Astrocyte (in vitro differentiated cells and primary cell): ENCODE measurements at places on chromosomes 7 and 10. TPM values are rescaled to one million over a fixed set of nuclear protein-coding genes. Genes with fewer than 3 reads are reported as not detected.

GRCh38 chr10:72320676-72321247 is 34.0 kb downstream of the DNAJB12 start:
- H3K4me1 ChIP-seq, result peaks cover 46% of the 10 kb centered on the region
- H3K4me3 ChIP-seq, result no peak overlapping the region
- H3K27me3 ChIP-seq, result no peaks in the 10 kb centered on the region
- peak; percentile 95 for DNase-seq
- no peaks in the 10 kb centered on the region for H3K36me3 ChIP-seq

DNA sequence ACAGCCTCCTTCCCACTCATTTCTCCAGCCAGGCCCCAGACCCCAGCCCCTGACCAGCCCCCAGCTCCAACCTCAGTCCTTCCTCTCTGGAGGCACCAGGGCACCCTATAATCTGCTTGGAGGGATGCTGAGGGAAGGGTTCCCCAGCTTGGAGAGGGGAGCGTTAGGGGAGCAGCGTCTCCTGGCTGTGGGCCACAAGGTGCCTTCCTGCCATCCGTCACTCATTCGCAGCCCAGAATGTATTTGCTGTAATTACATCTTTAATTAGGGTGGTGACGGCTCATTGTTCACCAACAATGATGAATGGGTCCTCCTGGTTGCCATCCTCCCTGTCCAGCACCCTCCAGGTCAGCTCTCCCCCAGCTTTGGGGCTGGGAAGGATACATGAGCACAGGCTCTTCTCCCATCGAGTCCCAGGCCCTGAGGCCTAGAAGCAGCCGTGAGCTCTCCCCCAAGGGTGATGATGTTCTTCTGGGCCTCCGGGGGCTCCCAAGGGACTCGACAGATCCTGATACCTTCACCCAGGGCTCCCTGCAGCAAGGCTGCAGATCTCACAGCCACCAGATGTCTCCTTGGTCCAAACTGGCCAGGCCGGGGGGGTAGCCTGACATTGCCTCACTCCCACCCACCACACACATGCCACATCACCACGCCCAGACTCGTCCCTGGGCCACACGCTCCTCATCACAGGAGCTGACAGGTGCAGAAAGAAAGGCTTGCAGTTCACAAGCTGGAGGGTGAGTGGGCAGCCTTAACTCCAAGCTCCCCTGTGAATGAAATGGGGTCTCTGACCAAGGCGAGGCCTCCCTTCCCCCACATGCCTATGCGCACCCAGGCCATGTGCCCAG is 26.8 kb downstream of the POLL start:
- peaks cover 13% of the 10 kb centered on the region for H3K27me3 ChIP-seq
- no peak overlapping the region for H3K4me3 ChIP-seq
- no peak for DNase-seq
- no peaks in the 10 kb centered on the region for H3K36me3 ChIP-seq
- H3K27ac ChIP-seq, result no peak overlapping the region
- H3K4me1 ChIP-seq, result no peaks in the 10 kb centered on the region

DNA sequence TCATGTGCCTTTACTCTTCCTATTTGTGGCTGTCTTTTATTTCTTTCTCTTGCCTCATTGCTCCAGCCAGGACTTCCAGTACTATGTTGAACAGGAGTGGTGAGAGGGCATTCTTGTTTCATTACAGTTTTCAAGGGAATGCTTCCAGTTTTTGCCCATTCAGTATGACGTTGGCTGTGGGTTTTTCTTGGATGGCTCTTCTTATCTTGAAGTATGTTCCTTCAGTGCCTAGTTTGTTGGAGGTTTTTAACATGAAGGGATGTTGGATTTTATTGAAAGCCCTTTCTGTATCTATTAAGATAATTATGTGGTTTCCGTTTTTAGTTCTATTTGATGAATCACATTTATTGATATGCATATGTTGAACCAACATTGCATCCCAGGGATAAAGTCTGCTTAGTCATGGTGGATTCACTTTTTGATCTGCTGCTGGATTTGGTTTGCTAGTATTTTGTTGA is 96.8 kb downstream of the GLCCI1 start:
- peak; percentile 98 for DNase-seq
- H3K36me3 ChIP-seq, result no peaks in the 10 kb centered on the region
- peak overlapping the region; percentile 92 for H3K27ac ChIP-seq
- no peaks in the 10 kb centered on the region for H3K27me3 ChIP-seq

DNA sequence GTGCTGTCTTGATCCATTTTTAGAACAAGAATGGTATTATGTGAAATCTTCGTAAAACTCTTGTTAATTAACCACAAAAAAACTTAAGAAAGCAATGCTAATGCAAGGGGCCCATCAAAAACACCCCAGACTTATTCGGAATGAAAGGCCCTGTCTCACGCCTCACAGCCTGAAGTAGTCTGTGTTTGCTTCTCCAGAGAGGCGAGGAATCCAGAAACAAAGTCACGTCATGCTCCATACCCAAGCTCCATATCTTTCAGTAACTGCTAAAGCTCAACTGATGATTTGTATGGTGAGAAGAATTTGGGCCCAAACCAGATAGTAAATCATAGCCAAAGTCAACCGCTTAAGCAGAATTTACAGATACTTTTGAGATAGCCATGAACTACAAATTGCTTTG is 155.4 kb downstream of the ATE1 start:
- no peaks in the 10 kb centered on the region for H3K27me3 ChIP-seq
- no peak overlapping the region for H3K27ac ChIP-seq

DNA sequence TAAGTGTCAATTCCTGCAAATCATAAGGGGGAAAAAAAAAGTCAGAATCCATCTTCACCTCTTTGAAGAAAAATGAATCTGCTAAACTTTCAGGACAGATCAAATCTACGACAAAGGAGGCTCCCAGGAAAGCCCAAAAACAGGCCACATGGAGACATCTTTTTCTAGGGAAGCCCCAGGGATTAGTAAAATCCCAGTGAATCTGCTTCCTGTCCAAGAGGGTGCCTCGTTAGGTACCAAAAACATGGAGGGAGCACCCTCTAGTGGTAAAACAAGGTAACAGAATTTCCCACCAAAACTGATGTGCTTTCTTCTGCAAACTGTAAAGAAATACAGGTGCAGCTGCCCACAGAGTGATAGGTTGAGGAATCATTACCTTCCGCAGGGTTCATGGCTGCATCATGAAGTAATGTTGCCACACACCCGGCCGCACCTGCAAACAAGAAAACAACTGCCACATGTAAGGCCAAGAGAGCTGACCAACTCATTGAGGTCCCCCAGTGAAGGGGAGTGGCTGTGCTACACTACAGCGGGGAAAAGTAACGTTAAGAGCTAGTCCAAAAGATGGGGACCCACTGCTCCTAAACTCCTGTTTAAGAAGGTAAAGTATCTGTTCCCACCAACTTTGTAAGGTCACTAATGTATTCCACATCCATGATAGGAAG is 7.9 kb downstream of the SLC25A28 start:
- DNase-seq, result peak; percentile 12
- peaks cover 12% of the 10 kb centered on the region for H3K36me3 ChIP-seq
- H3K27ac ChIP-seq, result no peak overlapping the region
- H3K4me1 ChIP-seq, result no peaks in the 10 kb centered on the region

DNA sequence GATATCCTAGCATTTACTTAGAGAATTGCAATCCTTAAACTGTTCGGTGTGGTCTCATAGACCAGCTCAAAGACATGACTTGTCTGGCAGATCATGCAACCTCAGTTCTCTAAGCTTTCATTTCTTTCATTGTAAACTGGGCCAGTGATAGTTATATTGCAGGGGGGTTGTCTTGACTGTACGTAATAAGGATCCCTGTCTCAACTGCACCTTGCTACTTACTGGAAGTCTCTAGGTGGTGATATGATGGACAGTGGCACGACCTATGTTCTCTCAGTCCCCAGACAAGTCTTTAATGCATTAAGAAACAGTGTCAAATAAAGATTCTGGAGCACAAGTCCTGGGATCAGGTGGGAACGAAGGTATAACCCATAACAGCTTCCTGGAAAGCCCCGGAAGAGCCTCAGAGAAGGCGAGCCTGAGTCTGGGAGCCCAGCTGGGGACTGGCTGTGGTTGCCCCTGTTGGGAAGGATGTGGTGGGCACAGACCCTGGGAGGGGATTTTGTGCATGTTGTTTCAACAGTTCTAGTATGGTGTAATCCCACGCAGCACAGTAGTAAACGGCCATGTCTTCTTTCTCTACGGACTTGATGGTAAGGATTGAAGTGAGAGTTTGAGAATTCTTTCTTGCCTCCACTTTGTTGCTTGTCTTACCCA is 26.0 kb upstream of the TARP start:
- no peak overlapping the region for H3K4me3 ChIP-seq
- H3K27ac ChIP-seq, result no peak overlapping the region
- DNase-seq, result no peak
- H3K27me3 ChIP-seq, result peaks cover 6% of the 10 kb centered on the region

DNA sequence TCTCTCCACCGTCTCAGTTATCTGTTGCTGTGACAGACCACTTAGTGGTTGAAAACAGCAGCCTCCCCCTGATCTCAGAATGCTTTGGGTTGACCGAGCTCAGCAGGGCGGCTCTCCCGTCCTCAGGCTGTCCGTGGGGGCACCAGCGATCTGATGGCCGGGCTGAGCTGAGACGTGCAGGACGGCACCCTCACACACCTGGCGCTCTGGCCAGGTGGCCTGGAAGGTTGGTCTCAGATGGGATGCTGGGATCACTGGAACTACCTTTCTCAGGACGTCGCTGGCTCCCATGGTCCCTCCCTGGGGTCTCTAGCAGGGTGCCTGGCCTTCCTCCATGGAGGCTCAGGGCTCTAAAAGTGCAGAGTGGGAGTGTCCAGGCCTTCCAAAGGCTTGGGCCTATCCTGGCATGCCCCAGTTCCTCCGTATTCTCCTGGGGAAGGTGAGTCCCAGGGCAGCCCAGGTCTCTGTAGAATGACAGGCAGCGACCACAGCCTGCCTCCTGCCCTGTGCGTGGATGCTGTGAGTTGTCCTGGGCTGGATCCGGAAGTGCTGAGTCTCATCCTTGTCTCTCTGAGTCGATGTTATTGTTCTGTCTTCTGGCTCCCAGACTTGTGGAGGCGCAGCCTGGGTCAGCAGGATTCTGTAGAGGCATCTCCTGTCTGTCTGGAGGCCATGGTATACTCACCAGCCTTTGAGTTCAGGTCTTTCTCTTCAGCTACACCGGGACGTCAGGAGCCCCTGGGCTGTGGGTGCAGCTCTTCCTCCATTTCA is 12.2 kb upstream of the PWWP2B start:
- H3K36me3 ChIP-seq, result no peaks in the 10 kb centered on the region
- no peaks in the 10 kb centered on the region for H3K4me1 ChIP-seq
- no peak for DNase-seq
- H3K27me3 ChIP-seq, result no peaks in the 10 kb centered on the region
- no peak overlapping the region for H3K27ac ChIP-seq

GRCh38 chr7:134605978-134606923 is 40.4 kb upstream of the BPGM start:
- H3K36me3 ChIP-seq, result no peaks in the 10 kb centered on the region
- H3K4me3 ChIP-seq, result peak overlapping the region; percentile 18
- H3K4me1 ChIP-seq, result no peaks in the 10 kb centered on the region

GRCh38 chr10:43952760-43953159 is 304.1 kb upstream of the ZNF32 start:
- no peak overlapping the region for H3K4me3 ChIP-seq
- H3K27me3 ChIP-seq, result no peaks in the 10 kb centered on the region
- DNase-seq, result no peak

DNA sequence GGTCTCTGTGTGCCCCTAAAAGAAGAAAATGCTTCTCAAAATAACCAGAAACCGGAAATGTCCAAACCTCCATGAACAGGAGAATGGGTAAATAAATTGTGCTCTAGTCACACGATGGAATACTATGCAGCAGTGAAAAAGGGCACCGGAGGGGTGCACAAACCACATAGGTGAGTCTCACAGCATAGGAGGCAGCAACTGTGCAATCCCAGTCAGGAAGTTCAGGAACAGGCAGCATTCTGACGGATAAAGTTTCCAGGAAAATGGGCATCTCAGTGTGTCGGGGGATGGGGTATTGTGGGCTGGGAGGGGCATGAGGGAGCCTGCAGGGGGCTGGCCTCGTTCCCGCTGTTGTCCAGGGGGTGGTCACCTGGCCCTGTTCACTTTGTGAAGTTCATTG is 63.1 kb downstream of the MICALL2 start:
- H3K27ac ChIP-seq, result no peak overlapping the region
- no peak for DNase-seq
- H3K4me3 ChIP-seq, result no peak overlapping the region
- peaks cover 23% of the 10 kb centered on the region for H3K27me3 ChIP-seq
- H3K36me3 ChIP-seq, result no peaks in the 10 kb centered on the region

GRCh38 chr10:72472306-72472705 is 117.6 kb upstream of the DNAJB12 start:
- H3K27ac ChIP-seq, result no peak overlapping the region
- DNase-seq, result no peak
- no peak overlapping the region for H3K4me3 ChIP-seq
- no peaks in the 10 kb centered on the region for H3K27me3 ChIP-seq
- peaks cover 6% of the 10 kb centered on the region for H3K36me3 ChIP-seq

DNA sequence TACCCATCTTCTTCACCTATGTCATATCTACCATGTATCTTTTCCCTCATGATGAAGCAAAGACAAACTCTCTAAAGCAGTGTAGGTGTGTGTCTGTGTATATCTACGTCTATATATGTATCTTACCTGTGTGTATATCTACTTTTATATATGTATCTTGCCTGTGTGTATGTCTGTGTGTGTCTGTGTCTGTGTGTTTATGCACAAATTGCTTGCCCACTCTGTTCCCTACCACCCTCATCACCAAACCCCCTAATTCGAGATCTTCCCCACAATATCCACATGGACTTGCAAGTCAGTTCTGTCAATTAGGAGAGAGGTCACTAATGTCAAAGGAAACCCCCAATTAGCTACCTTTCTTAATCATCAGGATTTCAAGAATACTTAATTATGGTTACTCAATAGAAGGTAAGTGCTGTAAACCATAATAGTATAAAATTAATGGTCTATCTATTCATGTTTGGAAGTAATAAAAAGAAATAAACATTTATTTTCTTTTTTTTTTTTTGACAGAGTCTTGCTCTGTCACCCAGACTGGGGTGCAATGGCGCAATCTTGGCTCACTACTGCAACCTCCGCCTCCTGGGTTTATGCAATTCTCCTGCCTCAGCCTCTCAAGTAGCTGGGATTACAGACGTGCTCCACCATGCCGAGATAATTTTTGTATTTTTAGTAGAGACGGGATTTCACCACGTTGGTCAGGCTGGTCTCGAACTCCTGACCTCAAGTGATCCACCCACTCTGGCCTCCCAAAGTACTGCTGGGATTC is 43.6 kb downstream of the ANKRD61 start:
- DNase-seq, result no peak
- no peak overlapping the region for H3K4me3 ChIP-seq
- no peaks in the 10 kb centered on the region for H3K36me3 ChIP-seq
- H3K27me3 ChIP-seq, result peaks cover 7% of the 10 kb centered on the region

DNA sequence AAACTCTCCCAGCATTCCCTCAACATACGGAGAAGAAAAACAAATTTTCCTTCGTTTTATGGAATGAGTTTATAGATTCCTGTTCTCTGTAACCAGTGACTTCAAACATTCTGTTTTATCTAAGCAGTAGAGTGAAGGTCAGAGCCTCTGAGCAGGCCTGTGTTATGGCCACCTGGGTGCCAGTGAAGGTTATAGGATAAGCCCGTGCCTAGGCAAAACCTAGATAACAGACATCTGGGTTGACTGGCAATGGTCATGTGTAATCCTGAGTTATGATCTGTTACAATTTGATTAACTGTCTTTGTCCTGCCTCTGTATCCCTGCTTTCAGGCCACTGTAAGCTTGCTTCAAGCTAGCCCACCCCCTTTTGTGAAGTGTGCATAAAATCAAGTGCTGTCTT is 8.3 kb downstream of the LSM5 start:
- H3K4me1 ChIP-seq, result no peaks in the 10 kb centered on the region
- H3K36me3 ChIP-seq, result no peaks in the 10 kb centered on the region
- no peak overlapping the region for H3K27ac ChIP-seq
- H3K27me3 ChIP-seq, result peaks cover 2% of the 10 kb centered on the region
- DNase-seq, result no peak
- H3K4me3 ChIP-seq, result no peak overlapping the region

Gene TUBB8
- total RNA-seq, result not detected in 2 replicates

Gene CHCHD3
- total RNA-seq, result 58.8 and 63.1 TPM in 2 replicates

Gene C10orf90
- total RNA-seq, result not detected in 2 replicates

Gene GHRHR
- total RNA-seq, result not detected in 2 replicates
